ENCODE measurements at places on chromosomes 2 and 18. TPM values are rescaled to one million over a fixed set of nuclear protein-coding genes. Genes with fewer than 3 reads are reported as not detected.

Gene IL1RL2
- polyA plus RNA-seq = 1.1 TPM

Gene SRBD1
- 11.0 TPM for polyA plus RNA-seq

Gene ABCG8
- polyA plus RNA-seq = 0.05 TPM

Gene COLEC12
- polyA plus RNA-seq = 6.5 TPM

Gene ALPI
- polyA plus RNA-seq = 0.34 TPM

Gene KCNG2
- polyA plus RNA-seq = 0.14 TPM

Gene PROKR1
- 0.07 TPM for polyA plus RNA-seq

Gene CLEC4F
- polyA plus RNA-seq = 0.25 TPM

Gene DNAJC5G
- polyA plus RNA-seq = 0.02 TPM

Gene TSGA10
- 6.8 TPM for polyA plus RNA-seq

Gene DSG4
- 0.05 TPM for polyA plus RNA-seq

Gene DES
- polyA plus RNA-seq = 21.6 TPM

Gene SELENOI
- 4.6 TPM for polyA plus RNA-seq

Gene AOX1
- polyA plus RNA-seq = 10.7 TPM

Gene FN1
- 439 TPM for polyA plus RNA-seq

Gene PTGR3
- polyA plus RNA-seq = 18.2 TPM

DNA sequence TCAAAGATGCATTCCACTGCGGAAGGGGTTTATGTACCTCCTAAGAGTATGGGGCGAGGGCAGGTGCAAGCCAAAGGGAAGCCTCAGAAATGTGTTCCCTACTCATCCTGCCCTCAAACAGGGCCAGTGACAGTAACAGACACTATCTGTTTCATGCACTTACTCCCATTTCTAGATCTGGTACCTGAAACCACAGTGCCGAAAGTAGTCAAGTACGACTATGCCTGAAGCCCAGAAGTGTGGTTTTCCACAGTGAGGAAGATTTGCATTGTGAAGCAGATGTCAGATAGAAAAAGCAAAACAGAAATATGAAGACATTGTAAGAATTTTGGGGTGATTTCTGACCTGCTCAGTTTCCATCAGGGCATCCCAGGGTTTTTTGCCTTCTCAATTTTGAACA lies 748.7 kb downstream of the RNF144A start:
- DNase-seq = no peak

DNA sequence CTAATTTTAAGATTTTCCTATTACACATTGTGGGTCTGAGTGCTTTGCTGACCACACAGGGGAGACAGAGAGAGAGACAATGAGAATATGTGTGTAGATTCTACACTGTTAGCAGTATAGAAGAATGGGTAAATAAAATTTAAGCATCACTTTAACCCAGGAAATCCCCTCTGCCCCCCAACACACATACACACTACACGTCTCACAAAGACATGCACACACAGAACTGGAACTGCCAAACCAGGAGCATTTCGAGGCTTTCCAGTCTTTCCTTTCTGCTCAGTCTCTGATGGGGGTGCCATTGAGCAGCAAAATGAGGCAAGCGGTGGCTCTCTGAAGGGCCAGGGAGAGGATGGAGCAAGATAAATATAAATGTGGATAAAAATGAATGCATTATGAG lies 2.5 kb downstream of the MERTK start:
- DNase-seq = no peak

GRCh38 chr18:56799756-56800155 lies 148.6 kb downstream of the WDR7 start:
- DNase-seq = no peak

DNA sequence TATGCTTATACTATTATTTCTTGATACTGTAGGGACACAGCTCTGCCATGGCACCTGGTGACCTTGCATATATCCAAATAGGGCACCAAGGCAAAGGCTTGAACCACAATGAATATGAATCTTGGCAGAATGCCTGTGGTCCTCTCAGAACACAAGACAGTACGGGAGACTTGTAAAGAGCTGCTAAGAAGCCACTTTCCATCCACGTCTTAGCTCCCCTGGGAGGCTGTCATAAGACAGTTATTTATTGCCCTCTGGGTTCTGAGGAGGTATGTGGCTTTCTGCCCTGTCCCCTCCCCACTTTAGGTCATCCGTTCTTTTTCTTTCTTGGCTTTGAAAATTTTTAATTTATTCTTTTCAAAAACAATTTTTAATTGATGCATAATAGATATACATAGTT lies 29.8 kb upstream of the MRPL33 start:
- no peak for DNase-seq

DNA sequence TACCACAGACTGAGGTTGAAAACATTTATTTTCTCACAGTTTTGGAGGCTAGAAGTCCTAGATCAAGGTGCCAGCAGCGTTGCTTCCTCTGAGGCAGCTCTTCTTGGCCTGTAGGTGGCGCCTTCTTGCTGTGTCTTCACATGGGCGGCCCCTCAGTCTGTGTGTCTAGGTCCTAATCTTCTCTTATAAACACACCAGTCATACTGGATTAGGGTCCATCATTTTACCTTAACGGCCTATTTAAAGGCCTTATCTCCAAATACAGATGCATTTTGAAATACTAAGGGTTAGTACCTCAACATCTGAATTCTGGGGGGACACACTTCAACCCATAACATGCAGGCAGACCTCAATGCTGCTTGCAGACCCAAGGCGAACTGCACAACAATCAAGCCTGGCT lies 4.4 kb upstream of the RMC1 start:
- no peak for DNase-seq

- DNase-seq = no peak
These were observed 897.0 kb downstream of the CPS1 start for GRCh38 chr2:211453311-211453887.

- no peak for DNase-seq
These were observed 1291.6 kb upstream of the ZEB2 start for GRCh38 chr2:145811276-145812164.

DNA sequence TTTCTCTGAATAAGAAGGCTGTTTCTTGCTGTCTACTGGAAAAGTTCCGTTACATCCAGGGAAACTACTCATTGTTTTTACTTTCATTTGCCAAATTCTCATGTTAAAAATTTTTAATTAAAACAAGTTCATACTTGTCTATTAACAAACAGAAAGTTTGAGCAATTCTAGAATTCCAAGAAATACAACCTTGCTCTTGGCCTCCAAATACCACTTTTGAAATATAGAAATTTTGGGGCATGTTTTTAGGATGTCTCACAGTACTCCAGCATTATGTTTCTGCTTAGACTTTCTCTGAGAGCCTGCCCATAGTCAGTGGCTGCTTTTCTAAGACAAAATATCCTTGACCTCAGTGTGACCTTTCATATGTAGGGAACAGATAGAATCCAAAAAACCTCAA lies 228.7 kb upstream of the RND3 start:
- no peak for DNase-seq

DNA sequence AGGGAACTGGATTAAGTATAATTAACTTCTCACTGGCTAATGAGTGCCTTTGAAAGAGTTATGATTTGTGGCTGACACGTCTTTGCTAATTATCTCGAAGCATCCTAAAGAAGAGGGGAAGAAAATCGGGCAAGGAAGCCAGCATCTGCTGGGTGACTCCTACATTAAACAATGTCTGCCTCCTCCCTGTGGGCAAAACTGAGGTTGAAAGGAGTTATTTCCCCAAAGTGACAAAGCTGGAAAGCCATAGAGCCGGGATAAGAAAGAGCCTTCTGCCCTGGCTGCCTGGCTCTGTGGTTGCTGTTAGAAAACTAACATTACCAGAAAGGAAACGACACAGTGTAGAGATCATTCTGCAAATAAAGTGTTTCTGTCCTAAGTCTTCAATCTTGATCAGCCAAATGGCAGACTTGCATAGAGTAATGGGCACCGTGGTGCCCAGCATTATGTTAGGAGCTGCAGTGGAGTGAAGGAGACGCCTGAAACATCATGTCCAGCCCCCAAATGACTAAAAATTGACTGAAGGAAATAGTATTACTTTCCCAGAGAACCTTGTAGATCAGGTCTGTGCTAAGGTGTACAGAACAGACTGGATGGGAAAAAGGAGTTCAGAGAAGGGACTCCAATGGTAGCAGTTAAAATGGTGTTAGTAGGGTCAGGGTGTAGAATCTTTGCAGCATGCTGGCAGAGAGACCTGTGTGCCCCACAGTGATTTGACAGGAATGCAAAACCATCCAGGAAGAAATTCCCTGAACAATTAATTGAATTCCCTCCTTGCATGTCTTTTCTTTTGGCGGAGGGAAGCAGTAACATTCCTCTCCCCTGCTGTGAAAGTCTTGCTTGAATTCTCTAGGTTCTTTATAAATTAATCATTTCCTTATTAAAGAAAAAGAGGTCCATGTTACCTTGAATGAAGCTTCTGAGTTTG lies 44.4 kb downstream of the ALPK2 start:
- no peak for DNase-seq

DNA sequence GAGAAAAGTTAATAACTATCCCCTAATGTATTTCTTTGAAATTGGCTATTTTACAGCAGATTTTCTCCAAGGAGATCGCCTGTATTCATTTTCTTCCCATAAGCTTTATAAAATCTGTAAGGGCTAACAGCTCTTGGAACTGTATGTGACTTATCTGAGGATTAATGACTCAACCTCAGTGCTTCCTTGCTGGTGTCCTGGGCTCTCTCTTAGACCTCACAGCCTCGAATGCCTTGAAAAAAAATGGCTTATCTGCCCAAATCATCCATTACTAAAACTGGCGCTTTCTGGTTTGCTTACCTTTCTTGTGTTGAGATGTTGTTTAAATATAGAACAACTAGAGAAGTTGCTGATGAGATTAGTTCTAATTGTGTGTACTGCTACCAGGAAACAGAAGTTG lies 713.6 kb downstream of the SLC4A3 start:
- no peak for DNase-seq

DNA sequence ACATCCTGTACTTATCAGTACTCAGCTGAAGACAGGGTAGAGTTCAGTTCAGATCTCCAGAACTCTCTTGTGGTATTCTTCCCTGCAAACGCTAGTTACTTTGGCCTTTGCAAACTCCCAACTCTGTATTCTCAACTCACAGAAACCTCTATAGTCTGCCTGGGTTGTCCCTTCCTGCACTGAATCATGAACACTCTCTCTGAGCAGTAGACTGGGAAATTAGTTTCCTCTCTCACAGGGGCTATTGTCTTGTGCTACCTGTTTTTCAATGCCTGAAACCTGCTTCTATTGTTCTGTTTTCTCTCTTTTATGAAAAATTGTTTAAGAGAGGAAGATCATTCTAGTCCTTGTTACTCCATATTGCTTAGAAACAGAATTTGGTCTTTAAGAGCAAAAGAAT lies 134.7 kb downstream of the VIT start:
- DNase-seq = no peak

DNA sequence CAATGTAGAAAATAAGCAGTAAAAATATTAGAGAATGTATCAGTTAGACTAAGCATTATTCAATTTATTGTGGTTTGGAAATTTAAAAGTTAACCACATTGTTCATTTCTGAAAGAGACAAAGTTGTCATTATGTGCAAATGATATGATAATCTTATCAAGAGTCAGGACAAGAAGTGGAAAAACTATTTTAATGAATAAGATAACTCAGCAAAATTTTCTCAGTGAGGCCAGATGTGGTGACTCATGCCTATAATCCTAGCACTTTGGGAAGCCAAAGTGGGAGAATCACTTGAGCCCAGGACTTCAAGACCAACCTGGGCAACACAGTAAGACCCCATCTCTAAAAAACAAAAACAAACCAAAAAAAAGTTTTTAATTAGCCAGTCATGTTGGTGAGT lies 39.5 kb upstream of the CERS6 start:
- DNase-seq = no peak

DNA sequence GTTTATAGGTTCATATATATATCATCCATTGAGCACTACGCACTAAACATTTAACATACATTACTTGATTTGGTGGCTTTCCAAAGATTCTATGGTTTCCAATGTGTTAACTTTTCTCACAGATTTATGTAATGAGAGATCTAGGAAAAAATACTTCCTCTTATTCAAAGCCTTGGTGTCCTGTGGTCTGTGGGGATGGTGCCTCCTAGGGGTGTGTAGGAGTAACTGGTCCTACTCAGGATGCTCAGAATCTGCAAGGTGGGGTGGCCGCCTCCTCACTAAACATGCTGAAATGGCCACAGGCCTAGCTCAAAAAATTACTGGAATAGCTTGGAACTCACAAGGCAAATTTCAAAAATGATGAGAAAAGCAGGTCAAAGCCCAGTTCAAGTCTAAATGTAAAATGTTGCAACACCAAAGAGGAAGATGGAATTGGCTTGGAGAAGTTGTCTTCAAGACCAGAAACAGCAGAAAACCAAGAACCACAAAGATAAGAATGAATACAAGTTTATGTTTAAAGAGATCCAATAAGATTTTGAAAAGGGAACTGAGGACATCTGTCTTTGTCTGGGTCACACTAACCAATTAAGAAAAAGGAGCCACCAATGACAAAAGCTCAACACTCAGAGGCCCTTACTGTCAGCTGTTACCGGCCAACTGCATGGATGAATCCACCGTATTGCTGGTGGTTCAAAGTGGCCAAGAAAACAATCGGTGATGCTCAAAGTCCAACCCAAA lies 11.5 kb downstream of the GPR55 start:
- DNase-seq = no peak

GRCh38 chr2:171410101-171410500 lies 23.7 kb downstream of the METTL8 start:
- DNase-seq = no peak

DNA sequence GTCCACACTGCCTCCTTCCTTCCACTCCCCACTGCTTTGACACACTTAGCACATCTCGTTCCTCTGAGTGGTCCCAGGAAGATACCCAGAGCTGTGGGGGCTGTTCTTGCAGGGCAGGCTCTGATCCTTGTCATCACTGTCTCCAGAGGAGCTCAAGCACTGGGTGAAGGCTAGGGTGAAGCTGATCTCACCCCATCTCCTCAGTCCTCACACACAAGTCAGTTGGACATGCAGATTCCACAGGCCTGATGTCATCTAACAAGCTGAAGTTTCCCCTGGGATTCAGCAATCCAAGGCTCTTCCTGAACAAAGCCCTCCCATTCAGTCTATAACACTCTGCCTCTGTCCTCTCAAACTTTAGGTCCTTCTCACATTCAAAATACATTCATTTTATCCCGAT lies 90.6 kb upstream of the RAB6C start:
- DNase-seq = no peak

GRCh38 chr18:73487966-73488365 lies 620.2 kb upstream of the NETO1 start:
- no peak for DNase-seq

GRCh38 chr2:139165041-139165440 lies 384.9 kb upstream of the NXPH2 start:
- no peak for DNase-seq

DNA sequence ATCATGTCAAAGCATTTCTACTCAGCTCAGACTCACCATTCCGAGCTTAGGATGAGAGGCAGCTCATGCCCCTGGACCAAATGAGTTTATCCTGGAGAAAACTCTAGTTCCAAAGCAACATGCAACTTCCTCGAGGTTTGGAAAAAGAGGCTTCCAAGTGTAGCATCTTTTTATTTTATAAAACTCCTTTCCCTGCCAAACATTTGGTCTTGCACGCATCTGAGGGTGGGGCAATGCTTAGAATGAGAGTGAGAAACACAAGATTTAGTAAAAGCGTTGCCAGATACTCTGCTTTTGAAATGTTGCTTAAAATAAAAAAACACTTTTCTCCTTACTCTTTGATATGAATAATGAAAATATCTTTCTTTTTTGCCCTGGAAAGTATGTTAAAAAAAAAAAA lies 151.5 kb downstream of the NCKAP5 start:
- no peak for DNase-seq
